Central memory CD4-positive, alpha-beta T cell (primary cell): ENCODE measurements at places on chromosomes 7 and 10.

DNA sequence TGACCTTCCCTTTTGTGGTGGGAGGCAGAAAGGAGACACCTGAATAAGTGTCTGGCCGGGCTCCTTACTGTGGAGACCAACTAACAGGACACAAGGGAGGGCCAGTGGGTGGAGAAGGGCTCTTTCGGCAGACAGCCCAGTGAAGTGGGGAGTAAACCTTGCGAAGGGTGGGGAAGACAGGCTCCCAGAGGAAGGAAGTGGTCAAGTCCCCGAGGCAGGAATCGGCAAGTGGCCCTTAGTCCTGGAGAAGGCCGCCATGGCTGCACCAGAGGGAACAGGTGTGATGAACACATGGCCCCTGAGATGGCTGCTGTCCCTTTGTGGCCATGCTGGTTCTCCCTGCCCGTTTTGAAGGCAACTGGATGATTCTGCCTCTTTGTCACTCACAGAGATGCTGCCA, 187.2 kb upstream of the IGFBP3 start:
- DNase-seq = no peak

DNA sequence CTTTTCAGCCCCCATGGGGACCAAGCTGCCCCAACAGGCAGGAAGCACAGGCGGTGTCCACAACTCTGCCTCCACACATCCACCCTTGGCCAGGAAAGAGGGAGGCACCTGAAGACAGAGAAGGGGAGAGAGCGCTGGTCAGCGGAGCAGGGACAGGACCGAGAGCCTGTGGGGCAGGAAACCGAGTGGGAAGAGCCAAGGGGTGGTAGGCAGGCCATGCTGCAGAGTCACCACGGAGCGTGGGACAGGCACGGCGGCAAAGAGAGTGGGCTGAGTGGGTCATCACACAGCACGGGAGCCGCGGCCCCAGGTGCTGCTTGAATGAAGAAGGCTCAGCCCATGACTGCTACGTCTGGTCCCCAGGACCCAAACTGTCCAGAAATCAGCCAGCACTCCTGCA, 109.8 kb downstream of the PTPRN2 start:
- DNase-seq = no peak

- no peak for DNase-seq
Measured at GRCh38 chr10:64109926-64110495, 588.8 kb downstream of the REEP3 start.

DNA sequence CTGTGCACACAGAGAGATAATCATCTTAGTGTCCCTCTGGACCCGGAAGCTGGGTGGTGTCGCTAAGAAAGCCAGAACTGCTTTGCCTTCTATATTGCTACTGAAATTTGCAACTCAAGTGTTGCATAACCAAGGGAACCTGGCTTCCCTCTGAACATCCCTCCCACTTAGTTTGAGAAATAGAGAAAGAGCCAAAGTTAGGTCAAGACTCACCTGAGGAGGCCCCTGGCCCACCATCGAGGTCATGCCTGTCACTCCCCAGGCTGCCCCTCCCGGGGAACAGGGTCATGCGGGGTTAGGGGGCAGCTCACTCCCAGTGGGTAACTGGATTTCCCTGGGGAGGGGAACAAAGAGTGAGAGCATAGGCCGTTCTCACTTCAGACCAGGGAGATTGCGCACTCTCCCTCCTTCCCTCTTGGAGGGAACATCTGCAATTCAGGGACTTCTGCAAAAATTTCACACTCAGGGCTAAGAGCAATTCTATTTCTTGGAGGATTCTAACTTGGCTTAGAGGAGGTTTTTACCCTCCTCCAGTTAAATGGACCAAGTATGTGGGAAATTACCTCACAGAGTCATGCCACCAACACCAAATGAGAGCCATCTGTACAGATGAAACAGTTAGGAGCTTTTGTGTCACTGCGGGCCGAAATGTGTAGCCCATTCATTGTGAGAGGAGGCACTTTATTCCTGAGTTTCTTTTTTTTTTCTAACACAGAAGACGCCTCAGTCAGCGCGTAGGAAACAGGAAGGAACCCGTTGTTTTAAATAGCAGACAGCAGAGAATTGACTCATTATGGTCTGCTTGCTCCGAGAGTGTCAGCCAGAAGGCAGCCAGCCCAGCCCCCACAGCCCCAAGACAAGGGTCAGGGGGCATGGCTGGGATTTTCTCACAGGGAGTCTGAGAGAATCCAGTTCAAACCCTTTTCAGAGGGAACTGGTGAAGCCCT, 221.3 kb downstream of the ARHGAP12 start:
- DNase-seq = no peak

DNA sequence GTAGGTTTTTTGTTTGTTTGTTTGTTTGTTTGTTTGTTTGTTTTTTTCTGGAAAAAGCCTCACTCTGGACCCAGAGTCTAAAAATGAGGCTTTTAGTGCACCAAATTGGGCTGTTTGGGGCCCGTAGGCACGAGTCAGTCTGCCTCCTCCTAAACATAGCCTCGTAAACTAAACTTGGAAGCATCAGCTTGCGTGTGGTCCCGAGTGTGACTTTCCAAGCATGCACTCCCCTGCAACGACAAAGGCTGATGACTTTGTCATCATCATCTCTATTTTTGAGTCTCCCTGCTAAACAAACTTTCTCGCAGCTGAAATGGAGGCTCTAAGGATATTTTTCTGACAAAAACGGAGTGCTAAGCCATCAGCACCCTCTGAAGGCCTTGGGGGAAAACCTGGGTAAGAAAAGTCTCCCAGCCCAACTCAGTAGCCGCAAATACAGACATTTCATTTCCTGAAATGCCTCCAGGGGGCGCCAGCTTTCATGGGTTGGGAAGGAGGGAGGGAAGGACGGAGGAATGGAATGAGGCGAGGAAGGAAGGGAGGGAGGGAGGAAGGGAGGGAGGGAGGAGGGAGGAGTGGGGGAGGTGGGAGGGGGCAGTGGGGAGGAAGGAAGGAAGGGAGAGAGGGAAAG, 245.9 kb downstream of the KCNMA1 start:
- no peak for DNase-seq

DNA sequence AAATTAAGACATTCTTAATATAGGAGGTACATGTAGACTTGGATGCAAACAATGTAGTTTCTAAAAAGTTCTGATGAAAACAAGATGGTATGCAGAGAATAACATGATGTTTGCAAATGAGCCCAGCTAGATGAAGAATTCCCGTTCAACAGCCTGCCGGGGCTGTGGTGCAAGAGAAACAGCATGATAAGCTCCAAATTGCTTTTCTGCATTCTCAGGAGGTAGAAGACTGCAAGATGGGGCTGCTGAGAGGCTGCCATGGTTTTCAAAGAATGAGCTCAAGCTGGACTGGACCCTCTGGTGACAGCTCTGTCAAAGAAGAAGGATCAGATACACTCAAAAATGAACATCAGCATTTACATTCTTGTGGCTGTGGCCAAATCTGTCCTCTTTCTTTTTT, 73.4 kb upstream of the PALS2 start:
- no peak for DNase-seq

GRCh38 chr10:83289948-83290347, 849.4 kb upstream of the GHITM start:
- no peak for DNase-seq

GRCh38 chr7:37674531-37674930, 9.0 kb upstream of the GPR141 start:
- DNase-seq = no peak

- no peak for DNase-seq
Measured at GRCh38 chr10:109411917-109412316, 511.4 kb downstream of the XPNPEP1 start.

DNA sequence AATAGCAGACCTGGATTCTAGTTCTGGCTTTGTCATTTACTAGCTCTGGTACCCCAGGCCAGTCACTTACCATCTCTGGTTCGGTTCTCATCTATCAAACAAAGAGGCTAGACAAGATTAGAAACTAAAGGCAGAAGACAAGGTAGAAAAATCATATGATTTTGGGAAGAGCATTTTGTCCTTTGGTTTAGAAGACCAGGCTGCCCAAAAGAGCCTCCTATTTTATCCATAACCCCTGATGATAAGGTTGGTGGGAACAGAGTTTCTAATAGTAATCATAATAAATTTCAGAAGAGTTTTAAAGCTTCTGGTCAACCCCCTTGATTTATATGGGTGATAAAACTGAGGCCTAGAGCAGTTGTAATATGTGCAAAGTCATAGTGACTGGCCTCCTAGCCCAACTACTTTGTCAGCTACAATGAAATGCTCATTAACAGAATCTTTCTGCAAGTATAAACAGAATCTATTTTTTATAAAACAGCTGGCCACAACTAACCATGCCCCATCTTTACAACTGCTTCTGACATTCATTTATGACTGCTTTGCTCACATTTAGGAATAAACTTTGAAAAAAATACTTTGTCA, 23.4 kb downstream of the COX15 start:
- DNase-seq = no peak

DNA sequence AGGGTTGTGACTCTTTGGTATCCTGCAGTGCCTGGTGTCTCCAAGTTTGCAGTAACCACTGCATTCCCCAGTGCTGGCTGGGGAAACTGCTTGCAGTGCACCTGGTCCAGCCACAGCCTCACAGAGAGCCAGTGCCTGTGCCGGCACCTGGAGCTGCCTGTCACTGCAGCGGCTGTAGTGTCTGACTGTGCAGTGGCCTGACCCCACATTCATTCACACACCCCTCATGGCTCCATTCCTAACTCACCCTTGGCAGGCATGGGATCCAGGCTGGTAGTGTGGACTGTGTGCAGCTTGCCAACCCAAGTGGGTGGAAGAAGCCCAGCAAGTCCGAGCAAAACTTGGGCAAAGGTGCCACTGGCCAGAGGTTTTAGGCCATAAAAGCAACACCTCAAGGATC, 3.7 kb upstream of the CYP3A43 start:
- DNase-seq = no peak

DNA sequence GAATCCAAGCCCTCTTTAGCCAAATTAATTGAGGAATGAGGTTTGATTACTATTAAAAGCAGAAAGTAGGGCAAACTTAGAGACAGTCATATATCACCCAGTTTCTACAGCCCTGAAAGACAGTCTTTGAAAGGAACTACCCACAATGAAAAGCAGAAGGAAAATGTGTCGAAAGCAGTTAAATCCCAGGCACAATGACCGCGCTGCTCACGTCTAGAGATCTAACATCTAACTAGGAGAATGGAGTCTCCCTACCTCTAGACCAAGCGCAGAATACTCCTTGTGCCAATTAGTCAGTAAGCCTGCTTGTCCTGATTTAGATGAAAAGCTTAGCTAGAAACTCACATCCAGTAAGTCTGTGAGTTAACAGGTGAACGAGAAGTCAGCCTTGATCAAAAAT, 350.0 kb downstream of the FGFR2 start:
- DNase-seq = no peak

- DNase-seq = no peak
Measured at GRCh38 chr7:5892498-5892897, 6.0 kb upstream of the CCZ1 start.

- no peak for DNase-seq
Measured at GRCh38 chr7:117145333-117145732, 177.5 kb downstream of the WNT2 start.

DNA sequence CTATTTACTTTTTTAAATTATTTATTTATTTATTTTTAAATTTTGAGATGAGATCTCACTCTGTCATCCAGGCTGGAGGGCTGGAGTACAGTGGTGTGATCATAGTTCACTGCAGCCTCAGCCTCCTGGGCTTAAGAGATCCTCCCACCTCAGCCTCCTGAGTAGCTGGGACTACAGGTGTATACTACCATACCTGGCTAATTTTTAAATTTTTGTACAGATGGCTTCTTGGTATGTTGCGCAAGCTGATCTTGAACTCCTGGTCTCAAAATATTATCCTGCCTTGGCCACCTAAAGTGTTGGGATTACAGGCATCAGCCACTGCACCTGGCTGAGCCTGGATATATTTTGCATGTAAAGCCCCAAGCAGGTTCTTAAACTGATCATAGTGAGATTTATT, 7.6 kb downstream of the CHST12 start:
- DNase-seq = no peak
